Osteocyte (in vitro differentiated cells): ENCODE measurements at places on chromosomes 7 and 10. TPM values are rescaled to one million over a fixed set of nuclear protein-coding genes. Genes with fewer than 3 reads are reported as not detected.

Gene STEAP1B
- 1.3 and 1.4 TPM in 2 replicates for total RNA-seq

Gene CCDC3
- 14.1 and 15.0 TPM in 2 replicates for total RNA-seq

Gene CCL26
- not detected in 2 replicates for total RNA-seq

Gene ATOH7
- total RNA-seq: not detected in 2 replicates

Gene HILPDA
- 7.4 and 8.8 TPM in 2 replicates for total RNA-seq

Gene FFAR4
- not detected in 2 replicates for total RNA-seq

Gene CRHR2
- total RNA-seq: not detected in 2 replicates

Gene CPN1
- not detected in 2 replicates for total RNA-seq

Gene UNCX
- total RNA-seq: not detected in 2 replicates

Gene PVRIG
- total RNA-seq: not detected in 2 replicates

Gene LEP
- not detected in 2 replicates for total RNA-seq

Gene EPHB6
- 13.7 and 14.7 TPM in 2 replicates for total RNA-seq

Gene GAD2
- not detected in 2 replicates for total RNA-seq

Gene DLX6
- 0.94 and 1.5 TPM in 2 replicates for total RNA-seq

Gene AVL9
- total RNA-seq: 21.2 and 28.4 TPM in 2 replicates

Gene SLC26A5
- total RNA-seq: not detected in 2 replicates
